ENCODE measurements at places on chromosomes 5 and 9.

DNA sequence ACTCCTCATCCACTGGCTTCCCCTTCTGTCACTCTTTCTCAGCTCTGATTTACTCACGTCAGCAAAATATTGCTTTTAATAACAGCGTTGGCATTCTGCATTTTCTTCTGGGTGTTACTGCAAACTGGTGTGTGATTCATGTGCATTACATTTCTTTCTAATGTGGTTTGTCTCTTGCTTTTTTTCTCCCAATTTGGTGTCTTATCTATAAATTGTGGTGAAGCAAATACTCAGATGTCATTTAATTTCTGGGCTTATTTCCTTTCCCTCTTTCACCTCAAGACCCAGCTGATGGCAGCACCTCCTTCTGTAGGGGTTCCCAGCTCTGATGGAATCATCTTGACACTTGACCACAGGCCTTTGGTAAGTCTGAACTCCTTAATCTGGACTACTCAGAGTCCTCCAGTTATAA lies 180.7 kb upstream of the ZNF618 start:
- DNase-seq, result no peak

DNA sequence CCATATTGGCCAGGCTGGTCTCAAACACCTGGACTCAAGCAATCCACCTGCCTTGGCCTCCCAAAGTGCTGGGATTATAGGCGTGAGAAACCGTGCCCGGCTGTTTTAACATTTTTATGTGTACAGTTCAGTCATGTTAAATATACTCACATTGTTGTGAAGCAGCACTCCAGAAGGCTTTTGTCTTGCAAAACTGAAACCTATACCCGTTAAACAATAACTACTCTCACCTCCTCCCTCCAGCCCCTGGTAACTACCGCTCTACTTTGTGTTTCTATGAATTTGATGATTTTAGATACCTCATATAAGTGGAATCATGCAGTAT lies 23.1 kb upstream of the SHB start:
- DNase-seq, result no peak

- DNase-seq, result no peak
Observed at GRCh38 chr5:81235287-81236072, 2.4 kb downstream of the CKMT2 start.

DNA sequence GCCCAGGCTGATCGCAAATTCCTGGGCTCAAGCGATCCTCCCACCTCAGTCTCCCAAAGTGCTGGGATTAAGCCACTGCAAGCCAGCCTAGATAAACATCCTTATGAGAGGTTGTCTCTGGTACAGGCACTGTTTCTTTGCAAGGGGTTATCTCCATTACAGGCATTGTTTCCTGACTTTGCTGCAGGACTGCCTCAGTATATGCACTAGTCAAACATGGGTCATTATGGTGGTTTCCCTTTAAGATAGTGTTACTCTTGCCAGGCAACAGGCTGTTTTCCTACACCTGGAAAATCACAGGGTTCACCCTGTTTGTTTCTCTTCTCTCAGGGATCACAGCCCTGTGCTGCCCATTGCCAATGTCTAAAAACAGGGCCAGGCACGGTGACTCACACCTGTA lies 7.8 kb upstream of the CLTB start:
- no peak for DNase-seq

- DNase-seq, result no peak
Observed at GRCh38 chr9:105483618-105484017, 35.8 kb downstream of the FSD1L start.

- DNase-seq, result no peak
Observed at GRCh38 chr9:74672237-74672636, 175.1 kb downstream of the RORB start.

GRCh38 chr5:143437666-143438273 lies 34.3 kb upstream of the NR3C1 start:
- DNase-seq, result no peak

GRCh38 chr9:88810826-88811225 lies 180.4 kb upstream of the S1PR3 start:
- no peak for DNase-seq

- DNase-seq, result no peak
Observed at GRCh38 chr5:30380228-30380627, 813.3 kb upstream of the CDH6 start.

Data from activated CD4-positive, alpha-beta T cell treated with anti-CD3 and anti-CD28 coated beads, Interleukin-2, amount 50 U/mL, for 4 hours (primary cell).